CD4-positive, alpha-beta T cell treated with Interleukin-4 for 1 hour (primary cell): ENCODE measurements at places on chromosomes 5 and 9.

DNA sequence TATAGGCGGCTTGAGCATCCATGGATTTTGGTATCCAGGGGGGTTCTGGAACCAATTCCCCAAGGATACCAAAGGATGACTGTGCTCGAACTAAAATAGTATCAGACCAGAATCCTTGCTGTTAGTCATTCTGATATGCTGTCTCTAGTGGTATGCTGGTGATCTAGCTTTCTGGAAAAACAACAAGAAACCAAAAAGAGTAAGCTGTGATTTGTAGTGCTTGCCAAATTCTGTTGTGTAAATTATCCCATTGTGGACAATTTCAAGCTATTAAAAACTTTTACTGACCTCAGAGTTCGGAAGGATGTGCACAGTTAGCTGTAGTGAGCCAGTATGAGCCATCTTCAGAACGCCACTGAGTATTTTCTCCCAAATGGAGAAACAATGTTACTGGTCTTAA, 99.0 kb upstream of the FBN2 start:
- no peak for DNase-seq

DNA sequence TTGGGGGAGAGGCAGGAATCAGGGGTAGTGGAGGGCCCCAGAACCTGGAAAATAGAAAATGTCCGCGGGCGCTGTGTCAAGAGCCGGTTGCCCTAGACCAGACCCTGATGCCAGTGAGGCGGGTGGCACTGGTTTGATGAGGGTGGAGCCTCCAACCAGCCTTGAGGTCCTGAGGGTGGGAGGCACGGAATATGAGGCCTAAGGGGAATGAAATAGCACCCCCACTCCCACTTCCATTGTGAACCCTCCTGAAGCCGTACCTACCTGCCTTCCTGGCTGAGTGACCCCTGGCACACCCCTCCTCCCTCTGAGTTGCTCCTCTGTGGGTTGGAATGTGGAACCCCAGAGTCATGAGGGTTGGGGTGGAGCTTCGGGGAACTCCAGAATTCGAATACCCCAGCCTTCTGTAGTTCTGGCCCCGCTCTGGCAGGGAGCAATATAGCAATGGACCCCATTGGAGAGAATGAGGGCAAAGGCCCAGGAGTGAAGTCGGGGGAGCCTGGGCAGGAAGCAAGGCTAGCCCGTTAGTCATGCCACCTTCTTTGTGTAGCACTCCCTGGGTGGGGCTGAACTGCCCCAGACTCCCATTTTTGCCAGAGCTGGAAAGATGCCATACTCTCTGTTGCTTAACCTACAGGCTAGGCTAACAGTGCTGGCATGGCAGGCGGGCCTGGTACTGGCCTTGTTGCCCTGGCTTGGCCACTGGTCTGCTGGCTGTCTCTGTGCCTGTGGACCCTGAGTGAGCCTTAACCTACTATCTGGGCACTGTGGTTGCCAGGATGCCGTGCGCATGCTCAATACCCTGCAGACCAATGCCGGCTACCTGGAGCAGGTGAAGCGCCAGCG, 1.0 kb downstream of the FPGS start:
- no peak for DNase-seq

- DNase-seq: peak; percentile 29
These were observed 1.0 kb downstream of the KLF4 start for GRCh38 chr9:107488375-107489143.

GRCh38 chr5:27598576-27598975, 560.2 kb upstream of the CDH9 start:
- no peak for DNase-seq

DNA sequence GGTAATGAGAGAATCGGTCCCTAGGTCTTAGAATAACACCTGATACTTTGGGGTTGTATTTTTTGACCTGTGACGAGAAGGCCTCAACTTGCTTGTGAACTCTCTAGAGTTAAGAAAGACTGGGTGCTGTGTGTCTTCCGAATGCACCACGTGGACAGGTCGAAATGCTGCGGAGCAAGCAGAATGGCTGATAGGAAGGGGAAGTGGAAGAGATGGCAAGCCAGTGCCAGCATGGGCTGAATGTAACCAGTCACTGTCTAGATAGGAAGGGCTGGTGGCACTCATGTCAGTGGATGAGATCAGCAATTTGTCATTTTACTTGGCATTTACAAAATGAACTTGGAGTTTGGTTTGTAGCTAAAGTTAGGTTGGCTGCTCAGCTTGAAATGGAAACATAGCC, 5.6 kb downstream of the OTULINL start:
- DNase-seq: no peak

GRCh38 chr5:176447591-176447977, 601 bp upstream of the FAF2 start:
- no peak for DNase-seq

DNA sequence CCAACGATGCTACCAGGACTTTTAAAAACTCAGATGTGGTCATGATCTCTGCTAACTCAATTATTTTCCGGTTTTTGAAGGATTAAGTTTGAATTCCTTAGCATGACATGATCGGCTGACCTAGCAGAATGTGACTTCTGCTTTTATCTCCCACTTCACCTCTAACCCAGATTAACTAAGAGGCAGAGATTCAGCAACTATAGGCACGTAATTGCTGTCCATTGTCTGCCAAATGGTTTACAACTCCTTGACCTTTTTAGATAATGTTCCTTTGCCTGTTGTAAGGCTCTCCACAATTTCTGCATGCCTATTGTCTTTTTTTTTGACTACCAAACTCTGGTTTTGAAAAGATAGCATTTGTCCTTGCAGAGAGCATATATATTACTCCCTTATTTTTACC, 268.2 kb downstream of the BRINP1 start:
- no peak for DNase-seq

- DNase-seq: no peak
These were observed 96.2 kb upstream of the PRDM9 start for GRCh38 chr5:23411200-23411599.

GRCh38 chr9:131773911-131774379, 34.1 kb upstream of the RAPGEF1 start:
- DNase-seq: peak; percentile 14

GRCh38 chr5:116265471-116265870, 180.6 kb downstream of the COMMD10 start:
- DNase-seq: no peak

DNA sequence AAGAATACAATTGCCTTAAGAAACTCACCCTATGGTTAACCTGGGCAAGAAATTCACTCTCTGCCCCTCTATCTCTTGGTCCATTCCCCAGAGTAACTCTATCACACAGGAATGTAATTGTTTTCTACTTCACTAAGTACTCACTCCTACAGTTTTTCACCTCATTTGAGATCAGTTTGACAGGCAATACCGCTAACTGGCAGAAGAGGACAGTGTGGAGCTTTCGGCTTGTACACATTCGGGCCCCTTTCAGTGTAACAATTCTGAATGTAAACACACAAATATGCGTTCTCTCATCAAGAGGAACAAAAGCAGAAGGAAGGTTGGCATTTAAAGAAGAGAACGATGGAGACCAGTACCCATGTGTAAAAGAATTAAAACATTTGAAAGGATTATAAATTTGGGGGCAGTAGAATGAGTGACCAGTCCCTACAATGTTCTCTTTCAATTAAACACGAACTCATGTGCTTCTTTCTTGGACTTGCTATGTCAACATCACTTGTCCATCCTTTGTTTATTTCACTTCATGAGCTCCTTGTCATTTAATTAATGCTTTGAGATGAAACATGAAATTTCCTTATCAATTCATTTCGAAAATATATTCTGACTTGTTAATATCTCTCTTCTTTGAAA, 188.5 kb upstream of the GRAMD2B start:
- no peak for DNase-seq

DNA sequence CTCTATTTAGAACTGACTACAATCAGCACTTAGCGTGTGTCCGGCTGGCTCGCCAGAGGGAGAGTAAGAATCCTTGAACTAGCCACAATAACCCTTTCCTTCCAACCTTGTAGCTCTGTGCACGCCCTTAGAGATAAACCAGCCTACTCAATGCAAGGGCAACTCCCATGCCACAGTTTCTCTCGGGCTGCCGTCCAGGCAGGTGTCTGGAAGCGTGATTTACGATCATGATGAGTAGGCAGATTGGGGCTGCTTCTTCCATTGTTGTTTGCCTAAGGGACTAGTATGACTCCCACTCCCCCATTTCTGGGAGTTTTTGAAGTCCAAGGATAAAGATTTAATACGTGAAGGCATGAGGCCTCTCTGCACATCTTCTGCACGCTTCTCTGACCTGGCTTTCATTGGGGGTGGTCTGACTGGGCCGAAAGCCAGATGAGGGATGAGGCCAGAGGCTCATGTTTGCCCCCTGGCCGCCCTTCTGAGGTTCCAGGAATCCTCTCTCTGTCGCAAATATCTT, 134.0 kb upstream of the MYO10 start:
- DNase-seq: no peak

DNA sequence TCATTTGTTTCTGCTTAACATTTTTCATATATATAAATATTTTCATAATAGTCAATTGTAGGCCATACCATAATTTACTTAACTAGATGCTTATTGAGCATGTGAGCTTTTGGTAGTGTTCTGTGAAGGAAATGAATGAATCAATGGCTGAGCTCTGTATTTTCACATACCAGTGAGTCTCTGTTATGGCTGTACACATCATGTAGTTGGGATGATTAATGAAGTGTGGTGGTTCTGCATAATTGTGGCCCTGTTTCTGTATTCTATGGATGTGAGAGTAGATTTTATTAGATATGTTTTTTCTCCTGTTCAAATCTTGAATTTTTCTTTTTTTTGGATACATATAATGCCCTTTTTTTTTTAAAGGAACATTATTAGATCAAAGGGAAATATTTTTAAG, 56.2 kb downstream of the CTNNA1 start:
- no peak for DNase-seq

- DNase-seq: no peak
These were observed 4.8 kb downstream of the GAS1 start for GRCh38 chr9:86942281-86943200.

- no peak for DNase-seq
These were observed 39.6 kb downstream of the WNK2 start for GRCh38 chr9:93223260-93224180.

- no peak for DNase-seq
These were observed 338.0 kb downstream of the NSG2 start for GRCh38 chr5:174383210-174384167.

GRCh38 chr9:126788634-126789349, 16.0 kb upstream of the ZBTB43 start:
- no peak for DNase-seq

DNA sequence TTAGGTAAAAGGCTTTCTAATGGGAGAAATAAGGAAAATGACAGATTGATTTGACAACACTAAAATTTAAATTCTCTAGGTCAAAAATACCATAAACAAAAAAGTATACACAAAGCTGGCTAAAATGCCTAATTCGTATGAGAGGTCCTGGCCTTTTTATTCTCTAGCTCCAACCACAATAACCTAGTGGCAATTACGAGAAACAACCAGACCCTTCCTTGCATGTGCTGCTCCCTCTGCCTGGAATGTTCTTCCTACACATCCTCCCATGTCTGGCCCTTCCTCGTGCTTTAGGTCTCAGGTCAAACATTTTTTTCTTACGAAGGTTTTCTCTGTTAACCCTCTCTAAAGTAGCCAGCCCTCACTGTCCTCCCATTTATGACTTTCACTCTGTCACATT, 176.4 kb upstream of the PLPPR1 start:
- no peak for DNase-seq
